SK-MEL-5 (cell line): ENCODE measurements at places on chromosomes 5 and 9.

DNA sequence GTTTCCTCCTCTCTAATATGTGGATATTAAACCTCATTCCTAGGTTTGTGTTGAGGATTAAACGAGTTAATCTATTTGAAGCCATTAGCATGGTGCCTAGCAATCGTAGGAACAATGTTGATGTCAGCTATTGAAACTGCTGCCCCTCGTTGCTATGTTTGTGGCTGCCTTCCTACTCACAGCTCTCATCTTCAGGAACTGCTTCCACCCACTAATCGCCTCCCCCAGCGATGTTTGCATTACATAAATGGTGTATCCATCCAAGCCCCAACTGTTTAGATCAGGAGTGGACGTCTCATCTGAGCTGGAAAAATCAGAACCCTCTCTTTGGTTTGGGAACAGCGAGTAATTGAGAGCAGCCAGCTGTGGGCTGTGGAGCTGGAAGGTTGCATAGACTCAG, 416.6 kb downstream of the ARHGEF28 start:
- DNase-seq = no peak

GRCh38 chr9:91001146-91001611, 199.6 kb downstream of the SYK start:
- peak; percentile 27 for DNase-seq

GRCh38 chr9:114120192-114121014, 21.3 kb upstream of the KIF12 start:
- no peak for DNase-seq

GRCh38 chr5:16589658-16590057, 27.1 kb downstream of the RETREG1 start:
- DNase-seq = no peak

DNA sequence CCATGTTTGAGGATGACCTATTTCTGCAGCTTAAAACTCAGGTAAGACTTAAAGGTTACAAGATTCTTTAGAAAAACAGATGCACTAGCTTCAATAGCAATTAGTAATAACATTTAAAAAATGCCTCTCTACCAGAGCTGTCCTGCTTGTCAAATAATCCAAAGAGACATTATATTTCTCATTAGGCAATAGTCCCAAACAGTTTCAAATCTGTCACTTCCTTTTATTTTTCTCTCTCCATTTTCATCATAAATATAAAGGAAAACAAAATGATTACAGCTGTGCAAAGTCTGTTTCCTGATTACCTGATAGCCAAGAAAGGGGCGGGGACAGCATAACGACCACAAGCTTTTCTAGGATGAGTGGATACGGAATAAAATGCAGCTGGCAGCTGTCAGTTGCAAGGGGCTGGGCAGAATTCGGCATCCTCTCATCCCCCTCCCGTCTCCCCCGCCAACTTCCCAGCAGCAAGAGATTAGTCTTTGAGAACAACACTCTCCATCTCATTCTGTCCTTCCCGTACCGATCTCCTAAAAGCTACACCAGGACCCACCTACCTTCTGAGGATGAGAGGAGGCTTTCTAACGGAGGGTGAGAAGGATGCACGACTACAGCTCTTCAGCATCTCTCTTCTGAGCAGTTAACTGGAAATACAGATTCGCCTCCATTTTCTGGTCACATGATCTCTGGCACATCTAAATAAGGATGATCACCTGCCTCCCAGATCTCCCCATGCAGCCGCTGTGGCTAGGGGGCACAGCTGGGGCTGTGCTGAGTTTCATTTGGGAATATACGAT, 72.5 kb upstream of the PCA3 start:
- DNase-seq = no peak

GRCh38 chr9:79233542-79233941, 338.2 kb upstream of the TLE4 start:
- DNase-seq = peak; percentile 80

GRCh38 chr5:73135429-73136054, 15.2 kb downstream of the TMEM171 start:
- peak; percentile 62 for DNase-seq

DNA sequence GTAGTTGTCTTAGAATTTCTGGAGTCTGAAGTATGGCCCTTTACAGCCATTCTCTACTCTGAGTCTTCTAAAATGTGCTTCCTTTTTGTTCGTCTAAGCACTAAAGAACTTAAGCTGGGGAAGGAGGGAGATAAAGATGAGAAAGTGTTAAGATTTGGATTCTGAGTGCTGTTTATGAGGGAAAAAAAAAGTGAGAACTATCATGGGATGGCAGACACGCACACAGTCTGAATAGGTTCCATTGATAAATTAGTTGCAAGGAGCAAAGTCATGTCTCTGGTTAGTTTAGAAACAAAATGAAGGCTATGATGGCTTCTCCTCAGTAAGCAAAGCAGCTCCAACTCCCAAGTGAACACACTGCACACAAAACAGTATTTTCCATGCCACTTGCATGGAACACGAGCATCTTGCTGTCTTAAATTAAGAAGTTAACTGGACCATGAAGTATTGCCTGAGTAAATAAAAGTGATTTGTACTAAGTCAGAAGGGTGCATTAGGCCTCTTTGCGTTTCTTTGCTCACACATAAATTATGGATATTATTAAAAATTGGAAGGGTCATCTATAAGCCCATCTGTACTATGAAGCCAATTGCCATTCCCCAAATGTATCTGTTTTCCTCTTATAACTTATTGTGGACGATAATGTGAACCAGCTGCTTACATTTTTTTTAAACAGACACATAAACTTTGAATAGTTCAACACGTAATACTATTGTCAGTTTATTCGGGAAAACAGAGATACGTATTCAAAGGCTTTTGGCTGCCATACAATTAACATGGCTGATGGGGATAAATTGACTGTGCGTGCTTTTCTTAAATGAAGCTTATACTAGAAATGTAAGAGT, 199.3 kb downstream of the SGCD start:
- DNase-seq = peak; percentile 79

DNA sequence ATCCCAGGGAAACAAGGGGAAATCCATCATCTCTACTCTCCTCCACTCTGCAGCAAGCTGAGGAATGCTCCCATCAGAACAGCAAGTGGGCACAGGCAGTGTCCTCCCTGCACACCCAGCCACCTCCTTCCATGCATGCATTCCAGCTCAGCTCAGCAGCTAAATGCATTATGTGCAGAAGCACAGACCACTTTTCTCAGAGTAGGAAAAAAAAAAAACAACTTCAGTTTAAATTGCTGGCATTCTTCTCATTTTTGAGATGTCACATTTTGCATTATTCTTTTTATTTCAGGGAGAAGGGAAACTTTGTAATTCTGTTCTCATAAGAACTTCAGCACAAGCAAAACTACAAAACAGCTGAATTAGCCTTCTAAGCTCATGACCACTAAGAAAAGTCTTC, 312.2 kb downstream of the SEMA5A start:
- DNase-seq = peak; percentile 42

DNA sequence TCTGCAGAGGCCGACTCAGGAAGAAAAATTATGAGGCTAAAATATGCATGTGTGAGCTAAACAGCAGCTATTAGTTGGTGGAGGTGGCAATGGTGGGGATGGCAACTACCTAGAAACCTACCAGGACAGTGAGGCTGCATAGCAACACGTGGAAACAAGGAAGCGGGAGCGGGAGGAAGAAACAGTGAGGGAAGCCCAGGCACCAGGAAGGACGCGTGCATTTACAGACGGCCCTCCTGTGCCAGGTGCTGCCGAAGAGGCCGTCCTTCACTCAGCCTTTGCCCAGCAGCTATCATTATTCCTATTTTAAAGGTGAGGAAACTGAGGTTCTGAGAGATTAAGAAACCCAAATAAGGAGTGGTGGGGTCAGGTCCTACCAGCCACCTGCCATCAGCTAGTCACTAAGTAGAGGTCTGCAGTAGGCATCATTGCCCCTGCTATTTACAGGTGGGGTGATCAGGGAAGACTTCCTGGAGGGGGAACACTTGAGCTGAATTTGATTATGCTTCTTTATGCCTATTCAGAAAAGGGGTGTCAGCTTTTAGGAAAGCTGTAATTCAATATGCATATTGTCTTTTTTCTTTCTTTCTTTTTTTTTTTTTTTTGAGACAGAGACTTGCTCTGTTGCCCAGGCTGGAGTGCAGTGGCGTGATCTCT, 125.3 kb downstream of the CRB2 start:
- DNase-seq = no peak

GRCh38 chr5:72834924-72835323, 18.5 kb downstream of the TNPO1 start:
- no peak for DNase-seq

DNA sequence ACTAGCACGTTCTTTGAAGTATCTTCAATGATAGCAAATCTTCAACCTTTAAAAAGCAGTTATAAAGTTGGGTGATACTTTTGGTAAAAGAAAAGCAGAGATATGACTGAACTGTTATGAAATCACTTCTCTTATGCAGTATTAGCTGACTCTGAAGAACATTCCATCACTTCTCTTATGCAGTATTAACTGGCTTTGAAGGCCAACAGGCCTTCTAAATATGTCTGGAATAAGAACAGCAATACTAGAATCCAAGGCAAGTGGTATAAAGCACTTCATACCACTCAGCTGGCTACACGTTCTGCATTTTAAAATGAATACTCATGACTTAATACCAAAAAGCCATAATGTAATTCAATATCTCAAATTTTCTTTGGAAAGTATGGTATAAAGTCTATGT, 17.3 kb downstream of the SKIC3 start:
- no peak for DNase-seq

DNA sequence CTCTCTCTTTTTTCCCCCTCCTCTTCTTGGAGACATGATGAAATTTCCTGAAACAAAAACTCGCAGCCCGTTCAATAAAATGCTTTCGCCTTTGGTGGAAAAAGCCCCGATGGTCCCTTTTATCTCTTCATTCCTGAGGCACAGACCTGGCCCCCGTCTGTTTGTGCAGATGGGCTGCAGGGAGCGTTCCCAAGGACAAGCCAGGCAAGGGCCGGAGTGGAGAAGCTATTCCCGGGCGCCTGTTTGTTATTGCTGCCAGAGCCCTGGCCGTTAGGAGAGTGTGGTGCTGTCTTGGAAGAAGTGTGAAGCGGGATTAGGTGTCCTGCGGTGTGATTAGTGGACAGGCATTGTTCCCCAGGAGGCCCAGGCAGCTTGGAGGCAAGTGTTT, 71.9 kb downstream of the SMIM23 start:
- DNase-seq = no peak

- no peak for DNase-seq
Observed at GRCh38 chr9:7443541-7443940, 356.0 kb downstream of the DMAC1 start.

DNA sequence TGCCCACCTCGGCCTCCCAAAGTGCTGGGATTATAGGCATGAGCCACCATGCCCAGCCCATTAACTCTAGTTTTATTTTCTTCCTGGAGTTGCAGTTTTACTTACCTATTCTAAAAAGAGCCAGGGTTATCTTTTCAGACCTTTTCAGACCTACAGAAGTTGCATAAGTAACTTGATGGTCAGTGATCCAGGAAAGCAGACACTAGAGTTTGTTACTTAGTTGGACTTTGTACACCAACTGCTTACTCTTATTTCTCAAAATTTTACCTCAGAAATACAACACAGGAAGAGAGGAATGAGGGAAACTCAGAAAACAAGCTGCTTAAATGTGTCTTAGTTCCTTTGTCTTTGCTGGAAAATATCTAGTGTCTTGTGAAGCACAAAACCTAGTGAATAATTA, 25.4 kb downstream of the RAD23B start:
- DNase-seq = no peak

DNA sequence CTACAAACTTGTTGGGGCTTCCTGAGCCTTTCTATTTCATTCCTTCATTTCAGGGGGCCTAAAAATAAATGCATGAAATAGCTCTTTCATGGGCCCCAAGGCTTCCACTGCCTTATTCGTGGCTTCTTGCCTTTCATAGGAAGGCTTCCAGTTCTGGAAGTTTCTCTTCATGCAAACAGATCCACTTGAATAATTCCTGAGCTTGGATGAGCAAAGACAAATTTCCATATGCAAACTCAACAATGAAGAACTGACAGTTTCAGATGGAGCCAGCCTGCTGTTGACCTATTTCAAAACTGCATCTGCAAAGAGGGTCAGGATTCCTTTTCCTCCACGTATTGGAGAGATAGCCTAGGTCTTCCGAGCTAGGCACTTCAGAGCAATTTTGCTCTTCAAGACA, 142.1 kb downstream of the MLLT3 start:
- DNase-seq = no peak

DNA sequence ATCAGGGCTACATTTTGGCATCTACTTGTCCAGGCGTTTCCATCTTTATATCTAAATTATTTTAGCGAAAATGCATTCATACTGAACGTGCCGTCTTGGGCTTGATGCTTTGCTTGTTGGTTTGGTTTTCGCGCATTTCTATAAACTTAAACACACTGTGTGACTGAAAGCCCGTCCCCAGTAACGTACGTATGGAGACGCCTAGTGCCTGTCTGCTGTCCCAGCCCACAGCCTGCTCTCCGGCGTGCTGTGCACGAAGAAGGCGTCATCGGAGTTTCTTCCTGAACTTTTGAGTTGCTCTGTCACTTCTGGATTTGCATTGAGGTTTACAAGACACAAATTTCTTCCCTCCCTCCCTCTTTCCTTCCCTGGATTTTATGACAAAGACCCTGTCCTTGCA, 40.6 kb upstream of the IRX4 start:
- DNase-seq = no peak

- DNase-seq = no peak
Observed at GRCh38 chr9:99513441-99514112, 291.5 kb downstream of the SEC61B start.

DNA sequence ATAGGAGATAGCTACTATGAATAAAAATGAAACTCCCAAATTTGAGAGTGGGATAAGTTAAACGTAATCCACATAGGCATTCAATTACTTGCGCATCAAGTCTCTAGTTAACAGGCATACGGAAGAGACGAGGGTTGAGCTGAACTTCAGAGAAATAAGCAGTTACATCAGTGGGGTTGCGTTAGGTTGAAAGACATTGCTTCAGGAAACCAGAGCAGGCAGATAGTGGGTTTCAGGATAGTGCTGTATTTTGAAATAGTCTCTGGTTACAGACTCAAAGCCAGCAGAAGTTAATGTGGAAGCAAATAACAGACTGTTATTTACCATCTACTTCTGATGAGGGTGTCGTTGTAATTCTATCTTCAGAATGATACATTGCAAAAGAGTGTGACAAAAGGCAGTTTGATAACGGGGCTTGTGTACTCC, 533.4 kb downstream of the PDE4D start:
- no peak for DNase-seq

GRCh38 chr5:82244151-82244550, 34.0 kb downstream of the RPS23 start:
- DNase-seq = no peak

DNA sequence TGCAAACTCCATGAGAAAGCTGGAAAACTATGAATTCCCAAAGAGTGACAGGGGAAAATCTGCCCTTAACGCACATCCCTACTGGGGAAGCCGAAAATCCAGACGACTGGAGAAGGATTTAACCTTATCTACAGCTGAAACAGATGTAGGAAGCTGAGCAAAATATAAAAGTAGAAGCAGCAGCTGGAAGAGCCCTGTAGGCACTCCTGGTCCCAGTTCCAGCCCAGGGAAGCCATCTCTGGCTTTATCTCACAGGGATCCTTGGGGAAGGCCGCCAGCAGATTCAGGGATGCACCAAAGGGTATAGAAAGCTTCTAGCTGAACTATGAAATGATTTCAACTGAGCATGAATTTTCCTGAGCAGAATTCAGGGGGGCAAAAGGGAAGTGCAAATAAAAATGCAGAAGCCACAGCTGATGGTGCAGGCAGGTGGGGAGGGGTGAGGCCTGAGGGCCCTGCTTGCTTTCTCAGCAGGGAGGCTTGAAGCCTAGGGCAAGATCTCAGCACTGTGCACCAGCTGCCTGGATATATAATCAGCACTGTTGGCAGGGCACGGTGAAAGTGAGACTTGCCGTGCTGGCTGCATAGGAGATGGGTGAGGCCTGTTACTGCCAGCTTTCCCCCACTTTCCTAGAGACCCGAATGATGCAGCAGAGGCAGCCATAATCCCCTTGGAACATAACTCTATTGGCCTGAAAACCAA, 2019.5 kb upstream of the NUDT12 start:
- no peak for DNase-seq
